ENCODE measurements at places on chromosomes 6 and 20. TPM values are rescaled to one million over a fixed set of nuclear protein-coding genes. Genes with fewer than 3 reads are reported as not detected.

The RTEL1 gene
- 31.7 TPM for total RNA-seq

The ZHX3 gene
- total RNA-seq: 62.5 TPM

The CNR1 gene
- total RNA-seq: 16.7 TPM

The CRISP2 gene
- not detected for total RNA-seq

The TREM1 gene
- 20.6 TPM for total RNA-seq

The LRFN2 gene
- total RNA-seq: not detected

The CDC25B gene
- total RNA-seq: 18.0 TPM

The RIPPLY2 gene
- total RNA-seq: not detected

The POU5F1 gene
- 0.93 TPM for total RNA-seq

The CRISP3 gene
- total RNA-seq: not detected

The ATP6V1G2 gene
- 1.1 TPM for total RNA-seq

The GCLC gene
- 59.6 TPM for total RNA-seq

DNA sequence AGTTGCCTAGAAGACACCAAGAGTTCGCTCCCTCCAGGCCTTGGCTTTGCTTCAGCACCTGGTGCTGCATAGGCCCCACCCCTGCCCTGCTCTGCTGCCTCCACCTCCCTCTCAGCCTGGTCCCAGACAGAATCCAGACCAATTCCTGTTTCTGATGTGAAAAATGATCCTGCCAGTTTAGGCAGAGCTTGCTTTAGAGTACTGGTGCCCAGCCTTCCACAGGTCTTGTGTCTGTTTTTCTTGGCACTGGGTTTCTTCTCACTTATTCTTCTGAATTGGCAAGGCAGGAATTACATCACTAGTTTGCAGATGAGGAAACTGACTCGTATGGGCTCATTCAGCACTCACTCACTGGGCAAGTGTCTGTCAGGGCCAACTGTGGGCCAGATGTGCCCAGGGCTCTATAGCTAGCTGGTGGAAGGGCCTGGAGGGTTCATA lies 53.0 kb downstream of the HLA-A start:
- DNase-seq: peak; percentile 51

- no peak for DNase-seq
These were observed 118.4 kb downstream of the MYLK4 start for GRCh38 chr6:2632368-2632767.

- no peak for DNase-seq
These were observed 114.0 kb upstream of the FOXO3 start for GRCh38 chr6:108446629-108447150.

- no peak for DNase-seq
These were observed 376.2 kb downstream of the BTBD3 start for GRCh38 chr20:12293900-12294299.

DNA sequence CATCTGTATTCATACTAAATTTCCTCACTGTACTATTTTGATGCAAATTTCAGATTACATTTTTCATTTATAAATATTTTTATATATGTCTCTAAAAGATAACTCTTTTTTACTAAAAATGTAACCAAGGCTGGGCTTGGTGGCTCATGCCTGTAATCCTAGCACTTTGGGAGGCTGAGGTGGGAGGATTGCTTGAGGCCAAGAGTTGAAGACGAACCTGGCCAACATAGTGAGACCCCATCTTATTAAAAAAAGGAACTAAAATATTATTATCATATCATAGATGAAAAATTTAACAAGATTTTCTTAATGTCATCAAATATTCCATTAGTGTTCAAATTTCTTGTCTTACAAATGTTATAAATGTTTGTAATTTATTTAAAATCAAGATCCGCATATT lies 6.6 kb upstream of the DNPH1 start:
- no peak for DNase-seq

GRCh38 chr20:32329817-32330554 lies 28.1 kb upstream of the ASXL1 start:
- no peak for DNase-seq

DNA sequence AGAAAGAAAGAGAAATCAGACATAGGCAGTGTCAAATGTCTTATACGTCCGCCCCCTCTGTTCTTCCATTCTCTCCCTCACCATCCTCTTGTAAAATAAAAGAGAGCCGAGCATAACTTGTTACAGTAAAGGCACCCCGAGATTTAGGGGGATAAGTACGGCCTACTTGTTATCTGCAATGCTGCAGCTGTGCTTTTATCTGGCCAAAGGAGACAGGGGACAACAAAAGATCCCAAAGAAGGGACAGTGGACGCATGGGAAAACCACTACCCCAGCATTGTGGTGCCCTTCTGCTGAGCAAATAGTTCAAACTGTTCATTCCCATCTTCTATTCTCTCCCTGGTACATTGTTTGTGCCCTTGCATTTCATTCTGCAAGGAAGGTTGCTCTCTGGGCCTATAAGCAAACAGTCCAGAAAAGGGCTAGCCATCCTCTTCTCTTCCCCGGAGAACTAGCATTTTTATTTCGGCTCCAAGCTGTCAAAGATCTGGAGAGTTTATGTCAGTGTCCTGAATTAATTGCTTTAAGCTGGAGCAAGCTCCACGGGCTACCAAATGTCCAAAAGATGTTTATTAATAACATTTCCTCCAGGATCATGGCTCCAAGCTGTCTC lies 22.3 kb downstream of the FOXA2 start:
- no peak for DNase-seq

- DNase-seq: no peak
These were observed 203.0 kb downstream of the FARS2 start for GRCh38 chr6:5464099-5464885.

- no peak for DNase-seq
These were observed 5.1 kb upstream of the LAMP5 start for GRCh38 chr20:9509246-9509645.

- DNase-seq: no peak
These were observed 225.6 kb upstream of the JARID2 start for GRCh38 chr6:15020119-15020770.

GRCh38 chr6:130843575-130844320 lies 16.5 kb downstream of the SMLR1 start:
- DNase-seq: no peak

- DNase-seq: no peak
These were observed 241.7 kb upstream of the CEP162 start for GRCh38 chr6:84469144-84469543.

- no peak for DNase-seq
These were observed 5.2 kb downstream of the QRSL1 start for GRCh38 chr6:106634565-106634964.

- no peak for DNase-seq
These were observed 152.4 kb upstream of the MAN1A1 start for GRCh38 chr6:119501798-119502483.

- DNase-seq: no peak
These were observed 110.8 kb upstream of the MLN start for GRCh38 chr6:33914645-33915044.

GRCh38 chr6:82484737-82485626 lies 121.4 kb downstream of the TPBG start:
- DNase-seq: no peak

- no peak for DNase-seq
These were observed 123.0 kb downstream of the DTNBP1 start for GRCh38 chr6:15539722-15540270.

GRCh38 chr20:24112360-24112759 lies 123.8 kb upstream of the GGTLC1 start:
- DNase-seq: no peak

GRCh38 chr6:100322886-100323285 lies 141.8 kb downstream of the SIM1 start:
- DNase-seq: no peak

All from mesenteric fat pad (tissue), 1 donor.